DND-41 (cell line): ENCODE measurements at places on chromosomes 4 and X.
A peak's percentile ranks its signal among the peaks of the same experiment; 100 is the strongest.

DNA sequence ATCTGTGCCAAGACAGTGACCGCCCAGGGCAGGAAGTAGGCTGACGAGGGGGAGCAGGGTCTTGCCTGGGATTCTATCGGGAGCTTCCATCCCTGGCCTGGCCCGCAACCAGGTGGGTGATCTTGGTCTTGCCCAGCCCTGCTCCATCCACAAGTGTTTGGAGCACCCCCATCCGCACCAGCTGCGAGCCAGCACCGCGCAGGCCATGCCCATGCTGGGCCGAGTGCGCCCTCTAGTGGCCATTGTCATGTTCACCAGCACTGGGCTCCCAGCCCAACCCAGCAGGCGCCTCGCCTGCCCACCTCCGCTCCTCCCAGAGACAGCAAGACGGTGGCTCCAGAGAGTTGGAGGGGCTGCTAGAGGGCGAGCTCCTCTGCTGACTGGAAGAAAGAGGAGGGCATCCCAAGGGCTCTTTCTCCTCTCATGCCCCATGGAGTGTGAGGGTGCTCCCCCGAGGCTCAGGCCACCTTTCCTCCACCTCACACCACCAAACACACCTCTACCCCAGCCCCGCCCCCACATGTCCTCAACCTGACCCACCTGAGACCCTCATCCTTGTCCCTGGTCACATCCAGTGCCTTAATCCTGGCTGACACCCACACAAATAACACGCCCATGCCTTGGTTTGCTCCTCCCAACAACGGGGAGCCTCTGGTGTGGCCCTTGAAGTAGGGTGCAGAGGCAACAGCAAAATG is 9.8 kb upstream of the ATP2B3 start:
- DNase-seq: peak; percentile 78

GRCh38 chr4:182770259-182770995 is 146.8 kb downstream of the DCTD start:
- DNase-seq: no peak

GRCh38 chr4:53644607-53645006 is 53.3 kb upstream of the LNX1 start:
- DNase-seq: no peak

DNA sequence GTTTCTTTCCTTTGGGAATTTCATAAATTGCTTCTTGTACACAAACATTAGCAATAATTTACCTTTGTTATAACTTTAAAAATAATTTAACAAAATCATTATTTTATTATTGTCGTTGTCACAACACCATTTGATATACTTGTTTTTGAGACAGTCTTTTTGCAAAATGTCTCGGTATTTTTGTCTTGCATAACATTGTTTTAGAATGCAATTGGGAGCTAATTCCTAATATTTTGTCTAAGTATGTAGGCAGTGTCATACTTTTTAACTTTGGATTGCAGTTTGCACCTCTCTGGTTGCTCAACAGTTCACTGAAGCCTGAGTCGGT is 340 bp upstream of the CFAP299 start:
- DNase-seq: no peak

DNA sequence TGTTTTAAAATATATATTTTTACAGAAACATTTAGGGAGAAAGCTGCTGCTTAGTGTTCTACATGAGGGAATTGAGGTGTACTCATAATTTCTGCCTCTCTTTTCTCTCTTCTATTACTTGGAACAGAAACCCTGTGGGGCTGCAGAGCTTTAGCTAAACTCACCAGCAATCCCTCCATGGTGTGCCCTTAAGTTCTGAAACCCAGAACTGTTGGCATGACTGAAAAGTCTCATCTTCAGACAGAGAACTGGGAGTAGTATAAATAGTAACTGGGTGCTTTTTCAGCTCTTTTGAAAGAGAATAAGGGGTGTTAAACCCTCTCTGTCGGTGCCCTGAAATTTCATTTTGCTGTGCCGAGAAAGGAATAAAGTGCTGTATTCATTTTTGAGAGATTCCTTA is 294.9 kb upstream of the BOD1L1 start:
- no peak for DNase-seq

- DNase-seq: no peak
Measured at GRCh38 chr4:32142075-32142474, 1421.9 kb downstream of the PCDH7 start.

- DNase-seq: no peak
Measured at GRCh38 chr4:159024266-159024665, 78.6 kb upstream of the RAPGEF2 start.

DNA sequence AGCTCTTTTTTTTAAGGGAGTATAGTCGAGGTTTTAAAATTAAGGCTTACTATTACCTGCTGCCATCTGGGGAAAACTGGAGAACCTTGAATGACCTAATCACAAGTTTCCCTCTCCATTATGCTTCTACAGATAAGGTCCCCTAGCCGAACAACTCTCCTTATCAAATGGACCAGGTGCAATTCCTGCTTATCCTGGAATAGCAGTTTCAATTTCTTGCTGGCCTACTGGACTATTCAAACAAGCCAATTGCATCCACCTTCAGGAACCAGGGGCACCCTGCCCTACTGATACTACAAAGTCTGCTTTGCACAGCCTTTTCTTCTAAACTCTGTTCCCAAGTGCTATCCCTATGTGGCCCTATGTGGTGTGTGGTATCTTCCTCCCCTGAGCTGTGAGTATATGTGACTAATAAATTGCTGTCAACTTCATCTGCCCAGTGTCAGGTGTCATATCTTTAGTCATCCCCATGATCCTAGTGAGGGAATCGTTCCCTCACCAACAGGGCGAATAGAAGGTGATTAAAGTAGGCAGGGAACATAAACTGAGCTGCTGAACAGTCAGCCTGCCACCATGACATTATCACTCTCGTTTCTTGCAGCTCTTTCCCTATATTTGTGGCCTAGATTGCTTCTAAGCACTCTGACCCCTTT is 128.5 kb downstream of the ATG4A start:
- DNase-seq: no peak

- DNase-seq: no peak
Measured at GRCh38 chr4:87066403-87067123, 131.8 kb downstream of the AFF1 start.

- DNase-seq: no peak
Measured at GRCh38 chr4:33577791-33578190, 2666.5 kb downstream of the ARAP2 start.

DNA sequence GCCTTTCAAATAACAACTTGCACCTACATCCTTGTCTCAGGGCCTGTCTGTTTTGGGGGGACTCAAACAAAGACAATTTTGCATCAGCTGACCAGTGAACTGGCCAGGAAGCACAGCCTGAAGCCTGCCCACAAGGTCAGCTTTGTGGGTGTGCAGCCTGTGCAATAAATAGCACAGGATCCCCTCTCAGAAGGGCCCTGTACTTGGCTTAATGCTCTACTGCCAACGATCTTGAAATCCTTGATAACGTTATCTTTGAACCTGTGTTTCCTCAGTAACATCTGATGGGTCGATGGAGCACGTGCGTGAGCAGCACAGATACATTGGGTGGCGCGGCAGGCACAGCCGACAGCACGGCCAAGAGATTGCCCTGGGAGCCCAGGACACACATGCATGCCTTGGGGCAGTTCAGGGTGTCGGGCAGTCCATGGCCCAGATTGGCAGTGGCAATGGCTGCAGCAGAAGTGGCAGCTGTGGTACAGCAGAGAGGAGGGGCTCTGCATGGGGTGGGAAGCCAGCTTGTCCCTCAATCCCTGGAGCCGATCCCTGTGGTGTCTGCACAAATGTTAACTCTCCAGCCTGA is 58.8 kb upstream of the ATP6AP2 start:
- no peak for DNase-seq

DNA sequence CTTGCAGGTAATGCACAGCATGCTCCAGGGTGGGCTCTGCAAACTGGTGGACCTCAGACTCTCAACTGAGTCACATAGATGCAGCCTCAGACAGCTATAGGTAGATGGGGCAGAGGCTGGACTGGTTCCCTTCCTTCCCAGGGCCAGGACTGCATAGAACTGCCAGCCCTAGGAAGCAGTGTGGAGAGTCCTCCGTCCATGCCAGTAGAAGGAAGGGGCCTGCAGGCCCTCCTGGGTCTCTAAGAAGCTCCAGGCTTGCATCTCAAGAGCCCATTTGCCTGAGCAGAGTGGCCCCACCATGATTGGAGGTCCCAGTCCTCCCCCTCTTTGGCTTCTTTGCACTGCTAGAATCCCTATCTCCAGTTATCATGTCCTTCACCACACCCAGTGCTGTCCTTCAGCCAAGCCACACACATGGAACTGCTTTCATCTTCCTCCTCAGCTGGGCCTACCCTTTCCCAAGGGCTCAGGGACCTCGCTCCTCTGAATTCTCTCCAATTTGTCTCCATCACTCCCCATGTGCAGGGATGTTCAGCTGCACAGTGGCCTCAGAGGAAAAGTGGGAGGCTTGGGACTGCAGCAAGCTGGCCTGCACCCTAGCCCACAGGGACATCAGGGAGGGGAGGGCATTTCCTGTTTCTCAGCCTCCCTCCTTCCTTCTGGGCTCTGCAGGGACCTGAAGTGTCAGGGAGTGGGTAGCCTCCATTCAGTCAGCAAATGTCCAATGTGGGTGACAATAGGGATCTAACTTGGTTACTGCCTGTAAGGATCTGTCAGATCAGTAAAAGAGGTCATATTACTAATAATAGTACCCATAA is 146.0 kb downstream of the PJA1 start:
- no peak for DNase-seq

DNA sequence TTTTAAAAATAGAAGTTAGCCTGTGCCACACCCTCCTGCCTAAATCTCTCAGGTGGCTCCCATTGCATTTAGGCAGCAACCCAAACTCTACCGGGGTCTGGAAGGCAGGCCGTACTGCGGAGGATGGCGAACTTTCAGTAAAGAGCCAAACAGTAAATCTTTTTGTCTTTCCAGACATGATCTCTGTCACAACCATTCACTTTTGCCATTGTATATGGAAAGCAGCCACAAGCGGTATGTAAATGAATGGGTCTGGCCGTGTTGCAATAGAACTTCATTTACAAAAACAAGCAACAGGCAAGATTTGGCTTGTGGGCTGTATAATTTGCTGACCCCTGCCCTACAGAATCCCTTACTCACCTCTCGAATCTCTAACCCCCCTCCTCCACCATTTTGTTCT is 3.3 kb downstream of the RADX start:
- no peak for DNase-seq

DNA sequence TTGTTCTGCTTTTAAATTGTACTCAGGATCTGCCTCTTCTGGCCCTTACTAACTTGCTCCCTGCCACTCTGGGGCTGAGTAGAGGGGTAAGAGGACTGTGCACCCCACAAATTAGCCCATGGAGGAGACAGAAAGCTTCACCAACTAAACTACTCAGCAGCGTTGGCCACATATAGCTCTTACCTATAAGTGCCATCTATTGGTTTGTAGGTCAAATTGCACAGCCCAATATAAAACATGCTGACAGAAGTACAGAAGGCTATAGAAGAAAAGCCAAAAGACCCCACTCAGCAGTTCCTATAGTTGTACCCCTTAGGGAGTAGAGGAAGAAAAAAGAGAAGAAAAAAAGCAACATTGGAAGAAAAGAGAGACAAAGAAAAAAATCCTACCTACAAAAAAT is 341.2 kb upstream of the FMR1 start:
- DNase-seq: no peak

DNA sequence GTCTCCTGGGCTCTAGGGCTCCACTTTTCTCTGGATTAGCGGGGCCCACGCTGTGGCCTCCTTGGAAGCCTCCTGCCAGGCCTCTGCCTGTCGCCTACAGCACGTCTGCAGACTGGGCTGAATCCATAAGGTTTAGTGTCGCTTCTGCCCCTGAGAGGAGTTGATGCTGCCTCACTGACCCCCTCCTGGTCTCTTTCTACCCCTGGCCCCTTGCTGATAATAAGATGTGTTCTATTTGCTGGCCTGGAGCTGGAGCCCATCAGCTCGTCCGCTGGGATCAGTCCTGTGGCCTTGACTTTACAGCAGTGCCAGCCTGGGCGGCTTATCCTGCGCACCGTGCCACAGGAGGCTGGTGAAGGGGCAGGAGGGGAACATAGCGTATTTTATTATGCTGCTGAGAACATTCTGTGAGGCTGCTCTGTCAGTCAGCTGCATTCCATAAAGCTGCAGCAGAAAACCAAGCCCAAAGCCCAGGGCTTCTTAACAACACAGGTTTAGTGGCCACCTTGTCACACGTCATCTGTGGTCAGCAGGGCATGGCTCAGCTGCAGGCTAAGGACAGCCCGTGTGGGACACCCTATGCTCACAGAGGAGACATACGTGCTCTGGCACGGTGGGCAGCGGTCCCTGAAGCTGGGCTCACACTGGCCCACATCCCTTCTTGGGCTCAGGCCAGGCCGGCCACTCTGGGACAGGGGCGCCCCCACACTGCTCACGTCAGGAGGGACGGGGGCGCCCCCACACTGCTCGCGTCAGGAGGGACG is 29.3 kb upstream of the HGFAC start:
- no peak for DNase-seq

DNA sequence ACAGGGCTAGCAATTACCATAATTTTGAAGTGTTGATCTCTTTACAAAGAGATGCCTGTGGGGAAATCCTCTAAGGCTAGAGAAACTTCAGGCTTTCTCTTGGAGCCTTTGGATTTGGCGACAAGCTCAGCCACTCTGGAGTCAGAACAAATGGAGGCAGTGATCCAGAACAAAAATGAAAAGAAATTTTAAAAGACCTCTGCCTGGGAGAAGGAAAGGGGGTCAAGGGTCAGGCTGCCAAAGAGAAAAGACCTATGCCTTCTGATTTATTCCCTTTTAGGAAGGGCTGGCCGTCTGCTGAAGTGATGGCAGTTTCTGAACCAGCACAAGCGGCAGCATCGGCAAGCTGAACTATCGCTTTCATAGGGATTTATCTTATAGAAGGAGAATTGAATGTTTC is 140.8 kb upstream of the SFRP2 start:
- no peak for DNase-seq

GRCh38 chrX:28189011-28189410 is 207.8 kb upstream of the DCAF8L1 start:
- no peak for DNase-seq

GRCh38 chr4:94459462-94460161 is 7.9 kb downstream of the PDLIM5 start:
- no peak for DNase-seq
